Renal pelvis (tissue), 12 donors: ENCODE measurements at places on chromosomes 12 and 14.

DNA sequence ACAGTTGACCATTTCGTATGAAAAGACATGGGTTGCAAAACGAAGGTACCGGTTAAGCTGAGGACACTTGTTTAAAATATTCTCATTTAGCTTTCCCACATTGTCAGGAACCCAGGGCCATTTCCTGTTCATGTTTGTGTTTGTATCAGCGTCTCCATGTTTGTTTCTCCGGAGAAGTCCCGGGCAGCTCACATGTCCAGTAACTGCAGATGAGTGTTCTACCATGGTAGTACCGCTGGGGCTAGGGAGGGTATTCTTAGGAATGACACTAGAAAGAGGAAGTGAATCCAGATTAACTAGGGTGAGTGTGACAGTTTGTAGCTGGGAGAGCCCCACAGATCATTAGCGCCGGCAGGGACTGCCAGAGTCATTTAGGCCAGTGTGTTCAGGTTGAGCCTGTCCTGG, 50.0 kb upstream of the EVL start:
- no peak for DNase-seq

- no peak for DNase-seq
These were observed 364.1 kb upstream of the E2F7 start for GRCh38 chr12:77429426-77429825.

GRCh38 chr12:42236017-42236416, 2.0 kb downstream of the YAF2 start:
- no peak for DNase-seq

DNA sequence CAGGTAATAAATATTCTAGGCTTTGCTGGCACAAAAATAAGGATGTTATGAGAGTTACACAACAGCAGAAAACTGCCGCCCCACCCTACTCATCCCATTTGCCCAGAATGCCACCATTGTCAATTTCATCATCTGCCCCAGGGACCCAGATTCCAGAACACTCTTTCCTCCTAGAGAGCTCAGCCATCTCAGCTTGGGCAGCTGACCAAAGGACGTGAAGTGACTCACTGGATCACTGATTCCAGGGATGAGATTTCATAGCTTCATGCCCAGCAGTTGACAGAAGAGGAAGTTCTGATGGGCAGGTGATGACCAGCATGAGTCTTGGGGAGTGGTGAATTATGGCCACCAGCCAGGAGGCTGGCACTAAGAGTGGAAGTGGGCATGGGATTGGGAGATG, 450.3 kb downstream of the RMST start:
- no peak for DNase-seq

GRCh38 chr12:108298761-108299275, 40.3 kb downstream of the CMKLR1 start:
- no peak for DNase-seq

DNA sequence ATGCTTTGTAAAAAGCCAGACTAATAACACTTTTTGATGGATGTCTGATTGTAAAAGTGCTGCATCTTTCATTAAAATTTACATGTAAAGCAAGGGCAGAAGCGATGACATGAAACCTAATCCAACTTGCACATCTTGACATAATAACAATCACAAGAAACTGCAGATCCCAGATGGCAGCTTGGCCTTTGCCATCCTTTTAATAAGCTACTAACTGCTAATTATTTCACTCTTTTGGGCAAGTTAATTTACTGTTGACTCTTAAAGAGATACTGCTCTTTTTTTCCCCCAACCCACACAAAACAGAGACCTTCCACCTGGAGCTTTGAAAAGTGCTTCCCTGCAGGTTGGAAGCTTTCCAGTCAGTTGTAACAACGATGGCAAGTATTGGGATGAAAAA, 137.5 kb downstream of the NRXN3 start:
- DNase-seq: no peak

- peak; percentile 35 for DNase-seq
These were observed 22.1 kb upstream of the NINJ2 start for GRCh38 chr12:685388-685787.

GRCh38 chr14:58104808-58105207, 47.2 kb downstream of the ARMH4 start:
- peak; percentile 42 for DNase-seq

GRCh38 chr12:28110329-28110728, 79.9 kb upstream of the CCDC91 start:
- DNase-seq: no peak
